ENCODE measurements at places on chromosomes 1 and 21.

GRCh38 chr1:226675715-226676357 is 63.2 kb downstream of the ITPKB start:
- no peak overlapping the region for H3K4me3 ChIP-seq
- peak overlapping the region; percentile 94 for H3K27ac ChIP-seq
- no peak for DNase-seq
- H3K27me3 ChIP-seq, result no peaks in the 10 kb centered on the region
- no peaks in the 10 kb centered on the region for H3K36me3 ChIP-seq
- H3K4me1 ChIP-seq, result peaks cover 30% of the 10 kb centered on the region

GRCh38 chr1:210244746-210245367 is 12.3 kb downstream of the SERTAD4 start:
- H3K4me3 ChIP-seq, result no peak overlapping the region
- H3K36me3 ChIP-seq, result no peaks in the 10 kb centered on the region
- peaks cover 54% of the 10 kb centered on the region for H3K27me3 ChIP-seq
- H3K27ac ChIP-seq, result no peak overlapping the region

- H3K27me3 ChIP-seq, result no peaks in the 10 kb centered on the region
- no peaks in the 10 kb centered on the region for H3K36me3 ChIP-seq
- H3K4me3 ChIP-seq, result no peak overlapping the region
- H3K27ac ChIP-seq, result no peak overlapping the region
Measured at GRCh38 chr1:14149431-14149830, 449.1 kb upstream of the KAZN start.

DNA sequence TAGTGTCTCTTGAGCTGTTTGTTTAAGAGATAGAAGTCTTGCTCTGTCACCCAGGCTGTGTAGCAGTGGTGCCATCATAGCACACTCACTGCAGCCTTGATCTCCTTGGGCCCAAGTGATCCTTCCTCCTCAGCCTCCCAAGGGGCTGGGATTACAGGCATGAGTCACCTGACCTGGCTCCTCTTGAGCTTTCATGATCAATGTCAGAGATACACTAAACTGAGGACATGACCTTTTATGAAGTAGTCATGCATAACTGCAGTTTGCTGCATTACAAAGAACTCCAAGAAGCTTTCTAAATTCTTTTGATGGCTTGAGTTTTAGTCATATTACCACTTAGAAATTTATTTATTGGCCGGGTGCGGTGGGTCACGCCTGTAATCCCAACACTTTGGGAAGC is 77.7 kb downstream of the CC2D1B start:
- DNase-seq, result no peak
- H3K36me3 ChIP-seq, result peaks cover 21% of the 10 kb centered on the region
- no peaks in the 10 kb centered on the region for H3K4me1 ChIP-seq
- no peak overlapping the region for H3K27ac ChIP-seq

DNA sequence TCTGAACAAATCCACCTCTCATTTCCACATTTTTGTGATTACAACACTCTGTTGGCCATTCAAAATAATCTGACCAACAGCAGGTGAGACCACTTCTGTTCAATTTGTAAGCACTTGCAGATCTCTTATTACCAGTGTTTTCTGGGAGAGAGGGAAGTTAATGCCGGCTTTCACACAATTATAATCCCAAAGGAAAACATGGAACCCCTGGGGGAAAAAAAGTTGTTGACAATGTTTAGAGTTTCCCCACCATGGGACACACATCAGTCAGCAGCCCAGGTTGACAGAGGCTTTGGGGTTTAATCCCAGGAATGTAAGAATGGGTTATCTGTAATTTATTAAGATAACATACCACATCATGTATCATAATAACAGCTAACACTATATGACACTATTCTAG is 68.4 kb upstream of the TNFSF4 start:
- no peak for DNase-seq
- no peak overlapping the region for H3K27ac ChIP-seq
- H3K4me3 ChIP-seq, result no peak overlapping the region
- H3K36me3 ChIP-seq, result no peaks in the 10 kb centered on the region
- no peaks in the 10 kb centered on the region for H3K27me3 ChIP-seq

GRCh38 chr1:222043444-222044292 is 301.8 kb upstream of the DUSP10 start:
- DNase-seq, result peak; percentile 77
- no peaks in the 10 kb centered on the region for H3K36me3 ChIP-seq

DNA sequence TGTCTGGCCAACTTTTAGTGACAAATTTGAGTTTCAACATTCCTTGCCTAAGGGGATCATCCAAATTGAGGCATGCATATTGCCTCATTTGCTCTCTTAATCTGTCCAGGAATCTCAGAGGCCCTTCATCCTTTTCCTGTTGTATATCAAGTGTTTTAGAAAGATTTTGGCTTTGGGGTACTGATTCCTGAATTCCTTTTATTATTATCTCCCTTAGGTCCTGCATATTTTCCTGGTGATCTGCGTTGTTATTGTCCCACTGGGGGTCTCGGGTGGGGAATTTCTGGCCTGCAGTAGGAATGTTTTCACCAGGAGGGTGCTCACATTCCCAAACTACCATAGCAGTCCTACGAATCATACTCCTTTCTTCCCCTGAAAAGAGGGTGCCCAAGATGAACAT is 4.4 kb upstream of the AADACL3 start:
- H3K4me1 ChIP-seq, result no peaks in the 10 kb centered on the region
- H3K27me3 ChIP-seq, result no peaks in the 10 kb centered on the region
- DNase-seq, result no peak
- H3K4me3 ChIP-seq, result no peak overlapping the region

- H3K27me3 ChIP-seq, result no peaks in the 10 kb centered on the region
- no peak overlapping the region for H3K4me3 ChIP-seq
- H3K27ac ChIP-seq, result no peak overlapping the region
- H3K36me3 ChIP-seq, result no peaks in the 10 kb centered on the region
- H3K4me1 ChIP-seq, result no peaks in the 10 kb centered on the region
Measured at GRCh38 chr1:67469431-67469830, 39.2 kb upstream of the SERBP1 start.

- H3K4me3 ChIP-seq, result no peak overlapping the region
- peak; percentile 72 for DNase-seq
- peak overlapping the region; percentile 92 for H3K27ac ChIP-seq
- no peaks in the 10 kb centered on the region for H3K27me3 ChIP-seq
- peaks cover 7% of the 10 kb centered on the region for H3K36me3 ChIP-seq
Measured at GRCh38 chr1:8120693-8121260, 94.7 kb upstream of the ERRFI1 start.

DNA sequence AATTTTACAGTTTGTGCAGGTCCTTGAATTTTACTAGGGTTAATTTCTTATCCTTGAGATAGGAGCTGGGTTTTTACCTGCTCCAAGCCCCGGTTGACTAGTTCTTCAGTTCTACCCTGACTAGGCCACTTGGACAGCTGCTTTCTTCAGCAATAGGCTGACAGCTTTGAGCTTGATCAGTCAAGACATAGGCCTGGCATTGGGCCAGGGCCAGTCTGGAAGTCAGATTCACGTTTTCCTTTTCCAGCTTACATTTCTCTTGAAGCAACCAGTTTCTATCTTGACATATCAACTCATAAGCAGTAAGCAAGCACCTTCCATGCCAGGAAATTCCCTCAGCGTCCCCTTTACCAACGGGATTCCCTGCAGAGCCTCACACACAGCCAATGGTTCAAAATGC is 63.7 kb upstream of the AJAP1 start:
- peaks cover 6% of the 10 kb centered on the region for H3K36me3 ChIP-seq
- H3K27me3 ChIP-seq, result peaks cover 12% of the 10 kb centered on the region
- H3K4me1 ChIP-seq, result no peaks in the 10 kb centered on the region

DNA sequence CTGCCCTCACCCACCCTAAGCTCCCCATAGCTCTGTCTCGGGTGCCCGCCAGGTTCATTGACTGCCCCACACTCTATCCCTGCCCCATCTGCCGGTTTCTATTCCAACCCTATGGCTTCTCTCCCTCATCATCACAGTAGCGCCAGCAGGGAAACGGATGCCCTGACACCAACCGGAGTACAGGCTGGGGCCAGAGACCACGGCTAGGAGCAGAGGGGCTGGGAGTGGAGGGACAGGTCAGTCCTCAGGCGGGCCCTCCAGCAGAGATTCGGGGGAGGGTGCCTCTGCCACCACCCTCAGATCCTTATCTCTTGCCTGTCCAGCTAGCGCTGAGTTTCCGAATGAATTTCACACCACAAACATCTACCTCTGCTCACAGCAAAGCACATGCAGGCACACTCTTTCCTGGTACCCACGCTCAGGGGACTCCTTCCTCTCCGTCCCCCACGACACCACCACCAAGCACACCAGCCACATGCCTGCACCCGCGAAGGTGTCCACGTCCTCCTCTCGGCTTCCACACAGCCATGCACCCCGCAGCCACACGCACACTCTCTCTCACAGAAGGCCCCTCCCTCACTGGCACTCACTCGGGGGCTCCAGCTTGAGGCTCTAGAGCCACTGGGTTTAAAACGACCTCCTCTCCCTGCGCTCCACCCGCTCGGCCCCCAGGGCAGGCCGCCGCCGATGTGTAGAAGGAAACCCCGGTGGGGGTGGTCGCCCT is 7.2 kb downstream of the TAL1 start:
- H3K4me1 ChIP-seq, result no peaks in the 10 kb centered on the region
- H3K27me3 ChIP-seq, result peaks cover 6% of the 10 kb centered on the region
- peaks cover 6% of the 10 kb centered on the region for H3K36me3 ChIP-seq
- no peak overlapping the region for H3K4me3 ChIP-seq
- no peak for DNase-seq

- H3K36me3 ChIP-seq, result no peaks in the 10 kb centered on the region
- no peak for DNase-seq
- H3K27me3 ChIP-seq, result no peaks in the 10 kb centered on the region
- H3K4me3 ChIP-seq, result no peak overlapping the region
Measured at GRCh38 chr1:101182627-101183387, 54.0 kb upstream of the S1PR1 start.

Measured in MCF 10A (cell line).